ENCODE measurements at places on chromosomes 1 and 21. TPM values are rescaled to one million over a fixed set of nuclear protein-coding genes. Genes with fewer than 3 reads are reported as not detected.

Gene S100A8
- polyA plus RNA-seq, result 44,360 TPM

Gene SLC45A3
- 0.88 TPM for polyA plus RNA-seq

Gene NCF2
- 3.9 TPM for polyA plus RNA-seq

Gene KRTAP10-2
- polyA plus RNA-seq, result not detected

Gene SYT6
- not detected for polyA plus RNA-seq

Gene ALG6
- polyA plus RNA-seq, result 14.1 TPM

Gene TMEM240
- polyA plus RNA-seq, result 3.1 TPM

Gene SLC22A15
- polyA plus RNA-seq, result 3.1 TPM

Gene BTBD8
- polyA plus RNA-seq, result 1.6 TPM

Gene NBPF4
- 0.02 TPM for polyA plus RNA-seq

Gene GPBP1L1
- polyA plus RNA-seq, result 53.0 TPM

Gene CASQ2
- 2.2 TPM for polyA plus RNA-seq

Gene NDC1
- 4.9 TPM for polyA plus RNA-seq

Gene TMEM81
- 1.0 TPM for polyA plus RNA-seq

Gene EPHA2
- polyA plus RNA-seq, result 111 TPM

Gene C1orf87
- polyA plus RNA-seq, result not detected

Gene OLFML2B
- 0.66 TPM for polyA plus RNA-seq

Gene MAN1C1
- polyA plus RNA-seq, result 2.4 TPM

Gene ATAD3C
- polyA plus RNA-seq, result 1.8 TPM

Gene CYP4A11
- polyA plus RNA-seq, result 0.01 TPM

Gene PGLYRP4
- 3.1 TPM for polyA plus RNA-seq
